Posterior cingulate gyrus (tissue), 11 donors: ENCODE measurements at places on chromosomes 12 and 14.

GRCh38 chr14:68548194-68549076 is 244.4 kb downstream of the ZFP36L1 start:
- peak; percentile 71 for DNase-seq

- no peak for DNase-seq
Measured at GRCh38 chr12:110227138-110227537, 53.9 kb upstream of the ATP2A2 start.

GRCh38 chr12:4282103-4282891 is 8.7 kb downstream of the CCND2 start:
- DNase-seq = no peak

- DNase-seq = no peak
Measured at GRCh38 chr14:79333198-79333546, 878.1 kb downstream of the DIO2 start.

GRCh38 chr12:64976131-64976530 is 145.0 kb downstream of the WIF1 start:
- no peak for DNase-seq

GRCh38 chr12:50765095-50765911 is 1.4 kb downstream of the ATF1 start:
- DNase-seq = peak; percentile 18

GRCh38 chr12:69046363-69046762 is 113.4 kb upstream of the CPM start:
- no peak for DNase-seq

- no peak for DNase-seq
Measured at GRCh38 chr14:92704821-92705220, 43.6 kb downstream of the LGMN start.

DNA sequence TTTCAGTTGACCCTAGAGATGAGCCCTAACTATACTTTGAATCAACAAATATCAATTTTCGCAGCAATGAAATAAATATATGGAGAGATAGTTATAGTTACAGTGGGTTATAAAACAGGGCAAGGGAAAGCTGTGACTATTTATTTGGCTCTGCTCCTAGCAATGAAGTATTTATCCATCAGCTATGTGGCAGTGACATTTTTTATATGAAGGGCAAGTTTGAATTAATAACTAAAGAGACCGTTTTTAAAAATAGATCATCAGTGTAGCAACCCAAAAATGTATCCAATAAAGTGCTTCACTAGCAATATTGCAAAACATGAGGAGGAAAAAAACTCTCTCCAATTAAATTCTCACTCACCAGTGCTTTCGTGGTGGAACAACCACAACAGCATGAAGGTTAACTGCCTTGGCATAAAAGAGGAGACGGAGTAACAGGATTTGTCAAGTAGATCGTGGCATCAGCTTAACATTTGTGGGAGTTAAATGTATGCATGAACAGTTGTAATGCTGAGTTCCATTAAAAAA is 58.1 kb upstream of the NUDT4 start:
- DNase-seq = no peak

- no peak for DNase-seq
Measured at GRCh38 chr14:20294636-20295035, 11.1 kb downstream of the TTC5 start.

- DNase-seq = no peak
Measured at GRCh38 chr14:36656687-36657398, 4.8 kb upstream of the PAX9 start.

GRCh38 chr12:52243856-52244614 is 11.0 kb downstream of the KRT7 start:
- DNase-seq = no peak

GRCh38 chr14:76486251-76486743 is 110.4 kb downstream of the ESRRB start:
- no peak for DNase-seq

DNA sequence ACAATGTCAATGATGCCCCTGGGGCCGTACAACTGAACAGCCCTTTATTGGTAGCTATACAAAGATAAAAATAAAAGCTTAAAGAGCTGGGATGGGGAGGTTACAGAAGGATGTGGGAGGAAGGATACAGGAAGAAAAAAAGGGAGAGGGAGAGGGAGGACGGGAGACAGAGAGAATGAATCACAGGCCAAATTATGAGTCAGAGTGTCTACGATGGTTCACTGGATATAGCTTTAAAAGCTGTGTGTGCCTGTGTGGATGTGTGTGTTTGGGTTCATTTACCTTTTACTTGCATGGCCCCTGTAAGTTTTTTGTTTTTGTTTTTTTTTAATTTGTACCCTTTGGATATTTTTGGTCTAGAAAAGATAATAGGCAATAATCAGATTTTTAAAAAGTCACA is 111.9 kb downstream of the CCDC60 start:
- no peak for DNase-seq

DNA sequence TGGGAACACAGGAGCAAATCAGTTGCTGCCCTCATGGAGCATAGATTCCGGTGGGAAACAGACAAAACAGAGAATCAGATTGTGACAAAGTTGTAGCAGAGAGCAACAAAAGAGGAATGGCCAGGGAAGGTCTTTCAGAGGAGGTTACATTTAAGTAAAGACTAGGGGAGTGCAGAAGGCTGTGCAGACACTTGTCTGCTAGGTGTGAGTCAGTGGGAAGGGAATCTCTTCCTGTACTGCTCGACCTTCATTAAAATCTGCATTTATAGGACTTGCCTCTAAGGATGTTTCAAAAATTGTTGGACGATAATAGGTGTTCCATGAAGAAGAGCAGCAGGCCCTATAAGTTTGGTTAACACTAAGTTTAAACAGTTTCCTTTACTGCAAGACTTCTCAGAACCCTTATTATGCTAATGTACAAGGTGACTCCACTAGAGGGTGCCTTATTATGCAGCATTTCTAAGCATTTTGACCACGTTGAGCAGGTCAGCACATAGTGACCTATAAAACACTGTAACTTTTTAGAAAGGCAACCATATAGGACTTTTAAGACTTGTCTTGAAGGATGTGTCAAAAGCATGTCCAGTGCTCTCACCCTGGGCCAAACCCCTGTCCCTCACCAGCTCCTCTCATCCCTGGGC is 91.8 kb upstream of the RIC8B start:
- DNase-seq = no peak

DNA sequence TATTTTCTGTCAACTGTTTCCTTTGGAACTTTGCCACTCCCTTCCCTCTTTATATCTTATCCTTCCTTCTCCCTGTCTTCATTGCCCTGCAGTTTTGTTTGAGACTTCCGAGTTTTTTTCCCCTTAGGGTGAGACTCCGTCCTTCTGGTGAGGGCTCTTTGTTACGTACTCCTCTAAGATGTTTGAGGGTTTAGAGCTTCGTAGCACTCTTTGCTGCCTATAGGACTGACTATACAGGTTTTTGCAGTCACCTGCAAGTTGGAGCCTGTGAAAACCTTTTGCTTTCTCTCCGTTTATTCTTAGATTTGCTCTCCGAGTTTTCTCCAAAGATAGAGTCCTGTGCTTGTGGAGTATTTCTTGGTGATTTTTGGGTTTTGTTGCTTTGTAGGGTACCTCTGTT is 41.7 kb upstream of the MYRFL start:
- DNase-seq = no peak

- DNase-seq = no peak
Measured at GRCh38 chr12:131773582-131774221, 54.5 kb upstream of the MMP17 start.

GRCh38 chr14:34989762-34990161 is 7.0 kb downstream of the SRP54 start:
- DNase-seq = no peak

DNA sequence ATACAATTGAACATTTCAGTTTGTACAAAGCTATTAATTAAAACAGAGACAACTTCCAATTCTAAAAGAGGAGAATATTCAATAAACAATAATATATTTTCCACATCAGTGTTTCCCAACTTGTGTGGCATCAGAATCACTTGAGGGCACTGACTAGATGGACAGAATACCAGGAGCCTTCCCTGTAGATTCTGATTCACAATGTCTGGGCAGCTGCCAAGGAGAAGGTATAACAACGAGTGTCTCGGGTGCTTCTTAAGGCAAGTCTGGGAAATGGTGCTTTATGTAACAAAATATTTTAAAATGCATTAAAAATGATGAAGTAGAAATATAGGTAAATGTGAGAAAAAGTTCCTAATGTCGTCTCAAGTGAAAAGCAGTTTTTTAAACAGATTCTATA is 26.2 kb downstream of the GALC start:
- DNase-seq = no peak

- no peak for DNase-seq
Measured at GRCh38 chr12:6998715-6999451, 19.4 kb downstream of the LPCAT3 start.

DNA sequence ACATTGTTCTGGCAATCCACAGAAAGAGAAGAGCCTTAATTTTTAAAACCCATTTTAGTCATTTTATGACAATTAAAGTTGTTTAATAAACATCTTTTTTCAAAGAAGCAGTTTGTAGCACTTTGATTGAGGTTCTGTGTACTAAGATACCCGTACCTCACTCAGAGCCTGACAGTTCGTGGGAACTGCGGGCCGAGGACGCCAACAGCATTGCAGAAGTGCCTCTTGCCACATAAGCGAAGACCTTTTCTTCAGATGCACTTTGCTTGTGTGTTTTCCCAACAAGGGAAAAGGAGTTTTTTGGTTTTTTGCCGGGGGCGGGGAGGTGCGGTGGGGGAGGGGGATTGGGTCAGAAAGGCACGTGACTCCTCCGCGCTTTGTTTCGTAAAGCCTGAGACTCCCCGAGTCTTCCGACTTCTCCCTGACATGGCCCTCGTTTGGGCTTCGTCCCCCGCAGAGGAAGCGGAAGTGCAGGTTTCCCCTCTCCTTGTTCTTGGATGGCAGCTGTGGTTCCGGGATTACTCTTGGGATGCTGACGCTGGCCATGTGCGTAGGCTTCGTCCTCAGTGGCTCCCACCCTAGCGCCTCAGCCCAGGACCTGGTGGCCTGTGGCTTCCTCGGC is 70.8 kb downstream of the WDR20 start:
- DNase-seq = peak; percentile 48

DNA sequence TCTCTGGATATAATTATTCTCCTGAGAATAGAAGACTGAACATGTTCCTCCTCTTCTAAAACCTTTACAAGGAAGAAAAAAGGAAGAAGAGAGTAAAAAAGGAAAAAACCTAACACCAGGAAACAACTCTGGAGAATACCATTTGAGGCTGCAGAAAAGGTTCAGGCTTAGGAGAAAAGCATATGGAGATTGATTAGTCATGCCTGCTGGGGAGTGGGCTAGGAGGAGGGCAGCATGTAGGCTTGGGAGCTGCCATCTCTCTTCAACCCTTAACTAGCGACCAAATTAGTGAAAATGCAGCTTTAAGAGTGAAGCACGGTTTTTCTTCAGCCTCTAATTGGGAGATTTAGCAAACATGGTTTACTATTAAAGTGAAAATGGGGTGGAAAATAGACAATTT is 273.0 kb upstream of the CRY1 start:
- no peak for DNase-seq

- no peak for DNase-seq
Measured at GRCh38 chr12:79347866-79348265, 342.9 kb downstream of the PAWR start.

DNA sequence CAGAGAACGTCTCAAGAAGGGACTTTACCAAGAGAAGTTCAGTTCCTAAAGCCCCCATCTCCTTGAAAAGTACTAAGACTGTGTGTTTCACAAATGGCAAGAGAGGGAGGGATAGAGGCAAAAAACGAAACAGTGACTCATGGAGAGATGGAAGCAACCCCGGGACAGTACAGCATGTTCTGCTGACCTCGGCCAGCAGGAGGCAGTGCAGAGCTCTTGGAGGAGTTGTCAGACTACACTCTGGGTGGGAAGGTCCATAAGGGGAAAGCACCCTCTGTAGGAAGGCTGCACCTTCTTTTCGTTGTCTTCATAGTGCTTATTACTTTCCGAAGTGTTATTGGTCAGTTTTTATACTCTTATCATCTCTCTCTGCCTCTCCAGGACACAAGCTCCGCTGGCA is 525.2 kb upstream of the CCDC196 start:
- no peak for DNase-seq

- peak; percentile 92 for DNase-seq
Measured at GRCh38 chr14:23147676-23148075, 28.6 kb upstream of the CEBPE start.

DNA sequence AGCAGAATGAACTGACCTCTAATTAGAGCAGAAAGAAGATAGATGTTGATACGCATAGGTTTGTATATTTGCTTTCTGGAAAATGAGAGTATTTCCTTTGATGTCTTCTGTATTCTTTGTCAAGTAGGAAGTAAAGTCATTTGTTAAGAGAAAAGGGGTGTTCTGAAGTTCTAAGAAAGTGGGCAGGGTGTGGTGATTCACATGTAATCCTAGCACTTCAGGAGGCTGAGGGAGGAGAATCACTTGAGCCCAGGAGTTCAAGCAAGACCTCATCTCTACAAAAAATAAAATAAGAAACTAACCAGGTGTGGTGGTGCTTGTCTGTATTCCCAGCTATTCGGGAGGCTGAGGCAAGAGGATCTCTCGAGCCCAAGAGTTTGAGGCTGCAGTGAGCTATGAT is 2.8 kb downstream of the RHNO1 start:
- no peak for DNase-seq

- DNase-seq = no peak
Measured at GRCh38 chr12:2057795-2058408, 5.1 kb downstream of the CACNA1C start.

- DNase-seq = peak; percentile 67
Measured at GRCh38 chr12:97984974-97985580, 522.5 kb downstream of the RMST start.

- DNase-seq = no peak
Measured at GRCh38 chr12:124148481-124149273, 146.2 kb upstream of the RFLNA start.

- DNase-seq = no peak
Measured at GRCh38 chr14:49946320-49947141, 53.6 kb downstream of the ARF6 start.

GRCh38 chr14:38868399-38869290 is 234.4 kb downstream of the SEC23A start:
- DNase-seq = no peak

GRCh38 chr14:35158951-35159653 is 36.8 kb downstream of the PRORP start:
- DNase-seq = no peak

- DNase-seq = no peak
Measured at GRCh38 chr12:109968032-109968420, 28.1 kb downstream of the GIT2 start.

DNA sequence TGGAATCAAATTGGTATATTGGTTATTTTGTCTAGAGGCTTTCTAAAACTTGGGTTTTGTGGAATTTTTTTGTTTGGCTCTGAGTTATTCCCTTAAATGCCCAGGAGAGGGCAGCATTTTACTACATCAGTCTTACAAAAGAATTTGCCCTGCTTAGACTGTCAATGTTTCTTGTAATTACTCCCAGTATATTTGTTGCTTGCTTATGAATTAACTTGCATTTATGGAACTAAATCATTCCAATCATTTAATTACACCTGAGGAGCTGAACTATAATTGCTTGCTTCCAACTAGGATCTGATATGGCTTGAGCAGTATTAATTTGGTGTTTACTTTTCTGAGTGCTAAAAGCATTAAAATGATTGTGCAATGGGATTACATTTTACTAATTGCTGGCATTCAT is 48.7 kb downstream of the MIPOL1 start:
- DNase-seq = no peak

DNA sequence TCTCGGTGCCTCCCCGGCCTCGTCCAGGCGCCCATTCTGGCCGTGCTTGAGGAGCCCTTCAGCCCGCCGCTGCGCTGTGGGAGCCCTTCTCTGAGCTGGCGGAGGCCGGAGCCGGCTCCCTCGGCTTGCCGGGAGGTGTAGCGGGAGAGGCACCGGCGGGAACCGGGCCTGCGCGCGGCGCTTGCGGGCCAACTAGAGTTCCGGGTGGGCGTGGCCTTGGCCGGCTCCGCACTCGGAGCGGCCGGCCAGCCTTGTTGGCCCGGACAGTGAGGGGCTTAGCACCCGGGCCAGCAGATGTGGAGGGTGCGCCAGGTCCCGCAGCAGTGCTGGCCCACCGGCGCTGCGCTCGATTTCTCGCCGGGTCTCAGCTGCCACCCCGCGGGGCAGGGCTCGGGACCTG is 168.7 kb upstream of the RPL10L start:
- peak; percentile 71 for DNase-seq
